HepG2 (cell line): ENCODE measurements at places on chromosomes 11 and 22. TPM values are rescaled to one million over a fixed set of nuclear protein-coding genes. Genes with fewer than 3 reads are reported as not detected.

Gene SLC37A2
- 1.8 and 4.6 TPM in 2 replicates for total RNA-seq

GRCh38 chr11:104876861-104877431 is 21.3 kb downstream of the CASP12 start:
- no peaks in the 10 kb centered on the region for H3K4me1 ChIP-seq
- H3K27me3 ChIP-seq: no peaks in the 10 kb centered on the region
- no peak for DNase-seq
- no peak overlapping the region for H3K27ac ChIP-seq

Gene CLCF1
- total RNA-seq: 0.48 and 0.49 TPM in 2 replicates

Gene SUSD2
- total RNA-seq: 0.94 and 2.1 TPM in 2 replicates

Gene CDC42BPG
- 0.77 and 1.4 TPM in 2 replicates for total RNA-seq
